ENCODE measurements at places on chromosomes 16 and 17. TPM values are rescaled to one million over a fixed set of nuclear protein-coding genes. Genes with fewer than 3 reads are reported as not detected.
A peak's percentile ranks its signal among the peaks of the same experiment; 100 is the strongest.

GRCh38 chr16:2716948-2717347 is 3.1 kb downstream of the PRSS27 start:
- no peak for DNase-seq

GRCh38 chr17:81933178-81933699 is 3.9 kb downstream of the PYCR1 start:
- DNase-seq, result no peak

GRCh38 chr17:40218006-40218739 is 931 bp upstream of the WIPF2 start:
- DNase-seq, result no peak

DNA sequence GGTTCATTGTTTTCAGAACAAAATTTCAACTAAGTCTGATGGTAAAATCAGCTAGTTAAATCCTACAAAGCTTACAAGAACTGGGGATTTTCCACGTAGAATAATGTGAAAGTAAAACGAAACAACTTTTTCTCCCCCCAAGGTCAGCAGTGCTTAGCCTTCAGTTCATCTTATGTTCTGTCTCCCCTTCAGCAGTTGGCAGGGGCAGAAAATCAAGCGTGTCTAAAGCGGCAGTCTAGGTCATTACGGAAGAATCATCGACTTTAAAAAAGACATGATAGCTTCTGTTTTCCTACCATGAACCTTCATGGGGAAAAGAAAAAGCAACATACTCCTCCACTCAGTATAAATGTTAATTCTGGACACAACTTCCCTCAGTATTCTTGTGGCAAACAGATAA is 50.7 kb downstream of the GNA13 start:
- DNase-seq, result no peak

- DNase-seq, result peak; percentile 93
Measured at GRCh38 chr16:27245276-27246172, 23.0 kb downstream of the NSMCE1 start.

- no peak for DNase-seq
Measured at GRCh38 chr16:23256440-23256839, 45.7 kb upstream of the SCNN1B start.

- DNase-seq, result no peak
Measured at GRCh38 chr17:73914536-73915274, 270.5 kb upstream of the SDK2 start.

DNA sequence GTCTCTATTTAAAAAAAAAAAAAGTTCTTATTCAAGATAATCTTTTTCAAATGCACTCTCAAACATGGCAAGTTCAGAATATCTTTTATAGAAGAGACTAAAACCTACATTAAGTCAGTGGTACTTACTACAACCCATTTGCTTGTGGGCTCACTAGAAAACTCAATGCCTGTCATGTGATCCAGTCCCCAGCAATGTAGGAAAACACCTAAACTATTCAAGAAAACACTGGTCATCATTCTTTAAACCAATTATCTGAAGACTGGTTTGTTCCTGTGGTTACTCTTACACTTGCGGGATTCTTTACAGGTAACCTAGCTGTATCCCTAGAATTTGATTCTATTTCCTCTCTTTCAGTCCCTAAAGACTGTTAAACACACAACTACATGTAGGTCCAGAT is 19.6 kb downstream of the MED13 start:
- no peak for DNase-seq

GRCh38 chr17:33267271-33267790 is 25.8 kb downstream of the ASIC2 start:
- no peak for DNase-seq

GRCh38 chr17:68455901-68456338 is 1.4 kb downstream of the WIPI1 start:
- no peak for DNase-seq

DNA sequence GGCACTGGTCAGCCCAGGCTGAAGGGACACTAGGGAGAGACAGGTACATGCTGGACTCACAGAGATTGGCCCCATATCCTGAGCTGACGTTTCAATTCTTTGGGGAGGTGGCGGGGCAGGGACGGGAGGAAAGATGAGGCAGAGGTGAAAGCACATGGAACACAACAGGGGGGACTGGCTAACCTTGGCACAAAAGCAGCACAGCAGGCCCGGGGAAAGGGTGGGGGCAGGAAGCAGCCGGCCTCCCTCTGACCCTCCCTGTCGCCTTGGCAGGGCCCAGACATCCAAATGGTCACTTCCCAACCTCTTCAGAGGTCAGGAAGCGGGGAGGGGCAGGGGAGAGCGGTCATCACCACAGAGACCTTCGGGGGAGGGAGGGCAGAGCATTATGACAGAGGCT is 6.6 kb downstream of the VAT1 start:
- no peak for DNase-seq

- no peak for DNase-seq
Measured at GRCh38 chr17:42669977-42670788, 6.6 kb downstream of the PLEKHH3 start.

DNA sequence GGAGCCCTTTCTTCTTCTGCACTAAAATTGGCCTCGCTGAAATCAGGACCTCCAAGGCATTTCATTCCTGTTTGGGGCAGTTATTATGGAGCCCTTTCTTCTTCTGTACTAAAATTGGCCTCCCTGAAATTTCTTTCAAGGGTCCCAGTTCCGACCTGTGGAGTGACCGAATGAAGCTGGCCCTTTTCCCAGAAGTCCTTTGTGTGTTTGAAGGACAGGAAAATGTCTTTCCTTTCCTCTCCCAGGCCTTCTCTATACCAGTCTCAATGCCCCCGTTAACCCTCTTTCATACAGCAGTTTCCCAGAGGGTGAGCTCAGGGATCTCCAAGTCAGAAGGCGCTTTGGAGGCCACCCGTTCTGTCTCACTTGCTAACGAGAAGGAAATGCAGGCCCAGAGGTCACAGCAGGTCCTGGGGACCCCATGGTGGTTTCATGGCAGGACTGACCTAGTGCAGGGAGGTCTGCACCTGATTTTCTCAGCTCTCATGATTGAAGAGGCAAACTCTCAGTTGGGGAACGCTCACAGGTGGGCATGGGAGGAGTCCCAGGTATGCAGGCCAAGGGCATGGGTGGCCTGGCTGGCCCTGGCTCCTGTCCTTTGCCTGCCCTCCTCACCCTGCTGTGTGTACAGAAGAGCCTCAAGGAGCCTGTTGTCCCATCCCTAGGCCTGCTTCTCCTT is 37.1 kb upstream of the DOC2B start:
- DNase-seq, result no peak

DNA sequence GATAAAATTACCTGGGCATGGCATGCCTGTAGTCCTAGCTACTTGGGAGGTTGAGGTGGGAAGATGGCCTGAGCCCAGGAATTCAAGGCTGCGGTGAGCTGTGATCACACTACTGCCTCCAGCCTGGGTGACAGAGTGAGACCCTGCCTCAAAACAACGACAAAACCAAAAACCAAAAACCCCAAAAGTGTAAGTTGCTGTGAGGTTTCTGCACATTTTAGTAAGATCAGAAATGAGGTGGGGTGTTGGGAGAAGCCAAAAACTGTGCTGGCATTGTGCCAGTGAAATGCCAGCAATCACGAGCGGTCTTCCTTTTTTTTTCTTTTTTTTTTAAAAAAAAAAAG is 114.6 kb downstream of the PITPNC1 start:
- DNase-seq, result no peak

- DNase-seq, result peak; percentile 36
Measured at GRCh38 chr17:35849469-35850348, 19.0 kb downstream of the HEATR9 start.

DNA sequence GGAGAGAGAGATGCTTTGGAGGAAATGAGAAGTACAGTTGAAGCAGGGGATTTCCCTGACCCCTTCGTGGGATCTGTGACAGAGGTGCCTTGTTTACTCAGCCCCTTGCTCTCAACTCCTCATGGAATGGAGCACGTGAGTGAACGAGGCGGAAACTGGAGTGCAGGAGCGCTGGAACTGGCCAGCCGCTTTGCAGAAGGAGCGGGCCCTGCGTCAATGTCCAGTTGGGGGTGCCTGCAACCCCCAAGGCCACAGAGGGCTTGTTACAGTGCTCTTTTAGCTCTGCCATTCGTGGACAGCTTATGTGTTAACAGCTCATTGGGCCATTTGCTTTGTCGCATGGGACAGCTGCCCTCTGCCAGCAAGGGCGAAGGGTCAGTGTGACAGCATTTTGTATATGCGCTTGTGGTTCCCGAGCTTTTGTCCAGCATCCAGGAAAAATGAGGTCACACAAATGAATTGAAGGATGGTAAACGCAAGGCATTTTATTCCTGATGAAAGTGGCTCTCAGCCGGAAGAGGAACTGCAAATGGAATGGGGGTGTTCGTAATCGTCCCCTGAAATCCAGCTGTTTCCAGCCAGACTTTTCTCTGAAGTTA is 1395.1 kb downstream of the CDH8 start:
- DNase-seq, result no peak

DNA sequence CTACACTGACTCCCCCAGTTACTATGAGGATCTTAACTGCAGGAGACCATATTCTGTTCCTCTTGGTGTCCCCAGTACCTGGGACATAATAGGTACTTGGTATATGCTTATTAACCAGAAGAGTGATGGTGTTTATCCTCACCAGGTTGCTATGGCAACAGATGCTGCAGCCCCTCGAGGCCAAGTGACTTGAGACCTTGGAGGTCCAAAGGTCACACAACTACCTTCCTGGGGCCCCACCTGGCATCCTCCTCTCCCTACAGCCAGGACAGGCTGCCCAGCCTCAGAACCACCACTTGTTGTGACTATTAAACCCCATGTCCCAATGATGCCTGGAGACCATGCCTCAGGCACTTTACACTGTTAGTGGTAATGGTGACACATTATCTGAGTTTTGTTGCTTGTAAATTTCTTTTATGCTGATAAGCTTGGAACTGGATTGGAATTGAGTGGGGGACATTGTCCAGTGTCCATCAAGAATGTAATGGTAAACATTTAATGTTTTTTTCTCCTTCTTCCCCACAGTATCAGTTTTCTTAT is 189.4 kb downstream of the CCDC182 start:
- DNase-seq, result no peak

DNA sequence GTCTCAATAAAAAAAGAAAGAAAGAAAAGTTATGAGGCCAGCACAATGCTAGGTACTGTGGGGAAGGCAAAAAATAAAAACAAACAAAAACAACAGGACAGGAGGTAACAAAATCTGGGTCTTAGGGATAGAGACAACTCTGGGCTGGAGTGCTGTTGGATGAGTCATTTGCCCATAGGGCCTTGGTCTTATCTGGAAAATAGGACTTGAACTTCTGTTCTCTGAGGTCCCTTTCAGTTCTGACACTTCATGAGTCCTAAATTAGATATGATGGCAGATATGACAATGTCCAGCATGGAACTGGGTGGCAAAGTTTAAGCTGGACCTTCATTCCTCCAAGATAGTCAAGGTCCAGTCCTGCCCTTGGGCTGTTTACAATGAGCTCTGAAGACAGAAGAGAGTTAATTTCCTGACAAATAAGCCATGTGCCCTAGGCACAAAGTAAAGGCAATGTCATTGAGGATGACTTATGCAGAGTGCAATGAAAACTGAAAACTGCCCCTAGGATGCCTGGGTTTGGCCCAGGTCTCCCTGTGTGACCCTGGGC is 8.9 kb upstream of the HDAC5 start:
- DNase-seq, result no peak

DNA sequence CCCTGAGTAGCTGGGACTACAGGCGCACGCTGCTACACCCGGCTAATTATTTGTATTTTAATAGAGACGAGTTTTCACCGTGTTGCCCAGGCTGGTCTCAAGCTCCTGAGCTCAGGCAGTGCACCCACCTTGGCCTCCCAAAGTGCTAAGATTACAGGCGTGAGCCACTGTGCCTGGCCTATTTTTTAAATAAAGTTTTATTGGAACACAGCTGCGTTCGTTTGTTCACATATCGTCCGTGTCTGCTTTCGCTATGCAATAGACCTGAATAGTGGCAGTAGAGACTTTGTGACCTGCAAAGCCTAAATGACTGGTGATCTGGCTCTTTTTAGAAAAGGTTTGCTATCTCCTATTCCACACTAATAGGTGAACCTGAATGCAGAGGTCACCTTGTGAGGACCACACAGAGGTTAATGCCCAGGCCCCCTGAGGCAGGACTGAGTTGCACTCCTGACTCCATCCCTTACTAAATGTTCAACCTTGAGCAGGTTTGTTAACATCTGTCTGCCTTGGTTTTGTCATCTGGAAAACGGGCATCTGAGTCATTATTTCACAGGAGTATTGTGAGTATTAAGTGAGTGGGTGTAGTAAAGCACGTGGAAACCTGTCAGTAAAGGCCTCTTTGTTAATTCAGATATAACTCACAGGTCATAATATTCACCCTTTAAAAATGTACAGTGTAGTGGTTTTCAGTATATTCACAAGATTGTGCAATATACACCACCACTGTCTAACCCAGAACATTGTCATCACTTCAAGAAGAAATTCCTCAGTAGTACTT is 157.5 kb upstream of the CACNG5 start:
- DNase-seq, result no peak

DNA sequence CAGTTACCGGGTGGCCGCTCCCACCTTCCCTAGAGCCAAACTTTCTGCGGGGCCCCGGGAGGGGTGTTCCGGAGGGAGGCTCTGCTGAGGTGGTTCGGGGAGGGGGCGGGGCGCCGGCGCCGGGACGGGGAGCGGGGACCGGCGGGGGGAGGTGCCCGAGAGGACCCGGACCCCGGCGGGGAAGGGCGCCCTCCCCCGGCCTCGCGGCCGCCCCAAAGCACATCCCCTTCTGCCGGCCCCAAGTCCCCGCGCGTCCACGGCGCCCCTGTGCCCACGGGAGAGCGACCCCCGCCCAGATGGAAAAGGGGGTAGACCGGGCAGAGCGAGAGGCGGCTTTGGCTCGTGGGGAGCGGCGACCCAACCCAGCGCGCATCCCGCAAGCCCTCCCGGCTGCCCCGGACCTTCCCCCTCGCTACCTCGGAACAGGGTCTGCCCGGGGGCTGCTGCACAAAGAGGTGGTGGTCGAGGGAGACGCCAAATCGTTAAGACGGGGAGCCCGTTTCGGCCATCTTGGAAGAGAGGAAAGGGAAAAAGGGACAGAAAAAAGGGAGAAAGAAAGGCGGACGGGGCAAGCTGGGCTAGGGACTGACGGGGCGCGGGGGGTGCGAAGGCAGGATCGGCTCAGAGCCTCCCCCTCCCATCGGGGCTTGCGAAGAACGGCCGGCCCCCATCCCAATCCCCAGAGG is 530 bp downstream of the PCGF2 start:
- DNase-seq, result peak; percentile 41

DNA sequence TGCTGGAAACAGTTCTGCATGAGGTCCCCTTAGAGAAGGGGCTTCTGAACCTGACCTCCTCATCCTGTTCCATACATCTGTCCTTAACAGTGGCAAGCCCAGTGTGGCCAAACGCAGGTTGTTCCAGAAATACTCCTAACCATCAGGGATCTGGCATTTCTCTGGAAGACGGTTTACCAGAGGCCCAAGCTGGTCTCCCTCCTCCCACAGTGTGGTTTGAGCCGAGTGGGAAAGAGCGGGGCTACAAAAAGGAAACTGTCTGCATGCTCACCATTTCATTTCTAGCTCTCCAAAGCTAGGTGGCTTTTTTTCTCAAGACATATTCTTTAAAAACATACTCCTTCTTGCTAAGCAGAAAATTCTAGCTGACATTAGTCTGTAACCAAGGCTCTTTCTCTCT is 6.0 kb downstream of the MXRA7 start:
- no peak for DNase-seq

The SIAH1 gene
- 33.3 TPM for polyA plus RNA-seq

The TAF1C gene
- polyA plus RNA-seq, result 41.5 TPM

The MEIOB gene
- polyA plus RNA-seq, result 0.25 TPM

The ZACN gene
- polyA plus RNA-seq, result 7.2 TPM

The SYT17 gene
- 5.8 TPM for polyA plus RNA-seq

The HCRT gene
- polyA plus RNA-seq, result not detected

The NPIPA5 gene
- 11.6 TPM for polyA plus RNA-seq

The MYBBP1A gene
- 27.5 TPM for polyA plus RNA-seq

The CES5A gene
- polyA plus RNA-seq, result not detected

The ELMO3 gene
- polyA plus RNA-seq, result not detected

The HEATR9 gene
- 0.11 TPM for polyA plus RNA-seq

The MGAT5B gene
- polyA plus RNA-seq, result 0.77 TPM

The CBFB gene
- polyA plus RNA-seq, result 42.3 TPM

The GDE1 gene
- polyA plus RNA-seq, result 56.3 TPM

The TEKT5 gene
- not detected for polyA plus RNA-seq
